ENCODE measurements at places on chromosomes 7 and 10.

DNA sequence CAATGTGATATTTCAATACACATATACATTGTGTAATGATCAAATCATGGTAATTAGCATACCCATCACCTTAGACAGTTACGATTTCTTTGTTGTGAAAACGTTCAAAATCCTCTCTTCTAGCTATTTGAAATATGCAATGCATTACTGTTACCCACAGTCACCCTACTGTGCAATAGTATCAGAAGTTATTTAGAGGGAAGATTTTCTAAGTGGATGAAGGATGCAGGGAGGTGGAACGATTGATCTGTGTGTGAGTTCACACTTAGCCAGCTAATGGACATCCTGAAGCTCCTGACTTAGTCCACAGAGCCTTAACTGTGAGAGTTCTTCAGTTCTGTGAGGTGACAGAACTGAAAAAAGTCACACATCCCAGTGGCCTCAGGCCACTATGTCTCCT, 97.2 kb upstream of the LAMB4 start:
- DNase-seq = no peak

DNA sequence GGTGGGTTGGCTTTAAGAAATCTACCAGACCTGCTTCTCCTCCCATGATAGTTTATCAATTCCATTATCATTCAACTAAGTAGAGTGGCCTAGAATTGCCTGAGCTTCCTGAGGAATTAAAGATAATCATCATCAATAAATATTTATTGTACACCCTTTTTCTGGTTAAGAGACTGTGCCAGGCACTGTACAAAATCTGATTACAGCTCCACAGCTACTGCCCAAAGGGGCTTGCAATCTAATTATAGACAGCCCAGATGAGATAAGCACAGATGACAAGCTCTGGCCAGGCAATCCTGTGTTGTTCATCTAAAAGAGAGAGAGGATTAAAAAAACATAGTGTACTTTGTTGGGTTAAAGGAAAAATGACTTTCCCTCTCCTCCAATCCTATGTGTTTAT, 586.4 kb downstream of the GATA3 start:
- peak; percentile 9 for DNase-seq

DNA sequence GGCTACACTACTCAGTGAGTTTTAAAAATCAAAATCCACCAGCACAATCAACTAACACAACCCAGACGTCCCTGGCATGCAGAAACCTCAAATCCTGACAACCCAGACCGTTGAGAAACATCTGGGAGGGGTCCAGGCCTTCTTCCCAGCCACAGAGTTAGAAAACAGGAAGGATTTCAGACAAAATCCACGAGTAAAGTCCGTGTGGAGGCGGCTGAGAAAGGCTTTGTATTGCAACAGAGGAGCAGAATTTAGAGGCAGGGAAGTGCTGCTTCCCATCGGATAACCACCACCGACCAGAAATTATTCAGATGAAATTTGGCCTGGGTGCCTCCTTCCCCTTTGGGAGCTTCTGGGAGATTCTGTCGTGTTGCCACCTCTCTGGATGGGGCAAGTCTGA, 61.5 kb downstream of the TNS3 start:
- DNase-seq = no peak

GRCh38 chr10:71784679-71785272, 11.5 kb upstream of the VSIR start:
- no peak for DNase-seq

- no peak for DNase-seq
Measured at GRCh38 chr7:136496551-136496950, 371.9 kb upstream of the CHRM2 start.

DNA sequence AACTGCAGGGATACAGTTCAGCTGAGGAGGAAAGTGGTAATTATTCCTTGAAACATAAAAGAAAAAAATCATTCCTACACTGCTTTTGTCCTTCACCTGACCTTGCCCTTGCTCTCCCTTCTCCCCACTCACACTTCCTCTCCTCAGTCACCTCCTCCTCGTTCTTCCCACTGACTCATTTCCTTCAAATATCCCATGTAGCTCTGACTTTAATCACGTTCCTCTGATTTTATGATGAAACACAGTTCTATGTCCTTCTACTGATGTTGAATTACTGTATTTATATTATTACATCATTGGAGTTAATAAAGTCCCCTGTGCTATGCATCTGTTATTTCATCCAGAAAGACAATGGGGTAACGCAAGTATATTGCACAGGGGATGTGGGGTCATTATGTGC, 575.6 kb downstream of the POM121L12 start:
- DNase-seq = no peak

GRCh38 chr10:123808906-123809305, 82.7 kb downstream of the CPXM2 start:
- no peak for DNase-seq

DNA sequence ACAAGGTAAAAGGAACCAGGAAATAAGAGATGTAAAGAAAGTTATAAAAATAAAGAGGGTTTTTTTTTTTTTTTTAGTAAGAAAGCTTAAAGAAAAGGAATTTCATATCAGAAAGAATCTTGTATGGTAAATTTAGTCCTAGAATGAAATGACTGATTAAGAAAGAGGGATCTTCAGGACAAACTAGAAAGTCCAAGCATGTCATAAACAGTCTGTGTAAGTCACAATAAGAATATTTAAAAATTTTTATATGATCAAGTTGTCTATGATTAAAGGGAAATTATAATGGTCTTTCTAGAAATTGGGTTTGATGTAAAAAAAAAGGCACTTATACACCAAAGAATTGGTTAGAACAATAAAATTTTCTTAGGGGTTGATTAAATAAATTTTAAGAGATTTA, 289.5 kb downstream of the XPNPEP1 start:
- peak; percentile 6 for DNase-seq

- no peak for DNase-seq
Measured at GRCh38 chr7:91837397-91838070, 43.0 kb downstream of the MTERF1 start.

DNA sequence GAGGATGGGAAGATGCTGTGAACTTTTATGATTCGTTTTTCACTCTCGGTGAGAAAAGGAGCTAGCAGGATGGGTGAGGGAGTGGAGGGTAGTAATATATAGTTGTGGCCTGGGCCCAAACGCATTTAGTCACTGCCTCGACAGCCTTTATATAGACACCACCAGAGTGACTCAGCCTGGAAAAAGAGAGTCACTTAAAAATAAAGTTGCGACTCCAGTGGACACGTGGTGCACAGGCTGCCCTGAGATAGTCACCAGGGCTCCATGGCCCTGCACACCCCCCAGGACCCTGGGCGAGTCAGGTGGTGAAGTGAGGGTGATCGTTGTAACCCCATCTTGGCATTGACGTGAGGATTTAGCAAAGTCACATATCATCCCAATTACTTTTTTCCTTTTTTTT, 106.7 kb downstream of the CUX1 start:
- DNase-seq = no peak

DNA sequence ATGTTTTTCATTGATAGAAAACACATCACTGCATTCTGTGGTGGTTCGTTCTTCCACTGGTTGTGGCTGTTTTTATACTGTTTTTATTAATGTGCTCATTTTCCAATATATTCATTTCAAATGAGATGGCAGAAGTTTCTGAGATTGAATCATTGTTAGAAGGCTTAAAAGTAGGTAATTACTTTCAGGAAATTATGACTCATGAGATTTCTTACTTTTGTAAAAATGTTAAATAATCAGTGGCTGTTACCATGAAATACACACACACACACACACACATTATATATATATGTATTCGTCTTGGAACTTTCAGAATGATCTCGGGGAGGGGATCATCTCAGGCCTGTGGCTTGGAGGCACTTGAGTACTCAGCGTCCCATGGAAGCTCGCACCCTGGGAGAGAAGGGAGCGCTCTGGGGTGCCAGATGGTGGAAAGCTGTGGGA, 66.1 kb downstream of the ZMYND11 start:
- no peak for DNase-seq

DNA sequence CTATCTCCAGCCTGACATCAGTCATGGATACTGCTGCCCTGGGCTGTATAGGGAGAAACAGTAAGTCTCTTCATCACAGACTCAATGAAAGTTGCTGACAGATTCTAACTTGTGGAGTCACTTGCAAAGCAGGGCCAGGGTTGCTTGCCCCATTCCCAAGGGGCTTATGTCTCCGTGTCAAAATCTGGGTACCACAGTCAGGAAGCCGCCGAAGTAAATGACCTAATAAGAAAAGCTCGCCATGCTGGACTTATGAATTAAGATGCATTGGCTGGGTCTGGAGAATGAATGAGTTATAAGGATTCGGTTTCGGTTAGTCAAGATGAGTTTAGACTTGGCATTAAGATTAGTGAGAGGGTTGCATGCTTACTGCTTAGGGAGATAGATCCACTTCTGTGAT, 10.8 kb upstream of the OR6V1 start:
- DNase-seq = peak; percentile 35

DNA sequence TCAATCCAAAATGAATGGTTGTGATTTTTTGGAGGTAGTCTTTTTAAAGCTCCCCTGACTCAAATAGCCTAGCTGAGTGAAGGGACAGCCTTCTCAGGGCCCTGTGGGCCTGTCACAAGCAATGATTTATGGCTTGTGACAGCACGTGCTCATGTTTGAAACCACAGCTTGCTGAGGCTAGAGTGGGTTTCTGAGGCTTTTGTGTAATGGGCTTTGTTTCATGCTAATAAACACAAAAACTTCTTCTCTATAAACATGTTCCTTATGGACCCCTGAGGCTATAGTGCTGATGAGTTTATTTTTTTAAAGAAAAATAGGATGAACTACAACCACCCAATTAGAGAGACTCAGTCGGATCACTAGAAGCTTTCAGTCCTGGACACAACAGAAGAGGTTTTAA, 36.1 kb upstream of the BET1 start:
- peak; percentile 23 for DNase-seq

- DNase-seq = no peak
Measured at GRCh38 chr10:75074711-75075445, 36.6 kb upstream of the SAMD8 start.

GRCh38 chr7:117155694-117156093, 167.2 kb downstream of the WNT2 start:
- no peak for DNase-seq

DNA sequence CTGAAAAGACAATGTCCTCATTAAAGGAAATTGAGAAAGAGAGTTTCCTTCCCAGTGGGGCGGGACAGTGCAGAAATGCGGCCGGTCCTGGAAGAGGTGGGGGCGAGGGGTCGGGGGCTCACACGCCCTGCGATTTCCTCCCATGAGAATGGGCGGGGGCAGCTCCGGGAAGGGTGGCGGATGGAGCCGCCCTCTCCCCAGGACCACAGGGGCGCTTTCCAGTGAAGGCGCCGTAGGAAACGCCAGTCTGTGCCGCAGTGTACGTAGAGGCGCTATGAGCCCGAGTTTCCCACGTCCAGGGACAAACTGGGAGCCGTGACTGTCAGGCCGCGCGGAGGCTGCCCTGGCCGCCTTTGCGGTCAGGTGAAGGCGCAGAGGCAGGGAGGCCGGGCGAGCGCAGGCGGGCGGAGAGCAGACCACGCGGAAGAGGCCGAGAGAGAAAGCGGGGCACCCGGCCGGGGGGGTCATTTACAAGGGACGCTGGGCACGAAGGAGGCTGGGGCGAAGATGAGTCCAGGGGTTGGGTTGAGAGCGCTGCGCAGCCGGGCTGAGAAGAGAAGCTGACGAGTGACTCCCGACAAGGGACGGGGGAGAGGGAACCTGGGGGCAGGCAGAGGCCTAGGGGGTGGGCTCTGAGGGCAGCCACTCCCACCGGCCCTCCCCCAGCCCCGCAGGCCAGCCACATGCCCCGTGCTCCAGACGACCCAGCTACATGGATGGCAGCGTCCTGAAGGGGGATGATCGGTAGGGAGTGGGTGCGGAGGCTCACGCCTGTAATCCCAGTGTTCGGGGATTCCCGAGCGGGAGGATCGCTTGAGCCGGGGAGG, 45.0 kb downstream of the ALOX5 start:
- DNase-seq = no peak

- no peak for DNase-seq
Measured at GRCh38 chr10:57948796-57949195, 318.9 kb downstream of the IPMK start.

DNA sequence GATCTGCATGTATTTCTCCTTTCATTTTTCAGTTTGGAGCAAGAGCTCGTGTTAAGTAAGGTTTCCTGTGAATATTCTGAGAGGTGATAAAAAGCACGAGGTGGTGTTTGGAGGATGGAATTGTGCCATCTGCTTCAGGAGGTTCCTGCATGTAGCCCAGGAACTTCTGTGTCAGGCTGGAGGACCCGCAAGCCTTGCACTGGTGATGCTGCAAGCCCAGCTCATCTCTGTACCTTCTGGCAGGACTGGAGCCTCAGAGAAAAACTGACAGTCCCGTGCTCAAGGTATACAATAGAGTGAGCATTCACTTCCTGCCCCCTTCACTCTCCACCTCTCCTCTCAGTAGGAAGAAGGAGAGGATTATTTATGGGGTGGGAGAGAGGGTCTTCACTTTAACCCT, 240.7 kb upstream of the CCDC6 start:
- DNase-seq = no peak

DNA sequence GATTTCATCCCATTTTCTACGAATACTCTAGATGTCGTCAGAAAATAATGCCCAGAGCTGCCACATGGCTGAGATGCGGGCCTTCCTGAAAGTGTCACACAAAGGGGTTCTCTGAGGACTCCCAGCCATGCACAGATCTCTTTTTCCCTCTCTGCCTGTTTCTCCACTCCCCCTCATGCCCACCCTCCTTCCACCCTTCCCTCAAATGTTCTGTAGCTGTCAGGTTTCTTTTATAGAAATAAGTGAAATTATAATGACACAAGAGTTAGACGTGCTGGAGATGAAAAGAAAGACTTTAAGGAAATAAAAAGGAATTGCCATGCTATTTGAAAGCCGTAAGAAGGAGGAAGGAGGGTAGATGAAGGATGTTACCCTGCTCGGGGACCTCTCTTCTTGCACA, 819.3 kb upstream of the CELF2 start:
- DNase-seq = no peak

- DNase-seq = no peak
Measured at GRCh38 chr7:138565451-138566114, 105.5 kb downstream of the TRIM24 start.

GRCh38 chr7:128318691-128319090, 25.0 kb downstream of the RBM28 start:
- DNase-seq = no peak

DNA sequence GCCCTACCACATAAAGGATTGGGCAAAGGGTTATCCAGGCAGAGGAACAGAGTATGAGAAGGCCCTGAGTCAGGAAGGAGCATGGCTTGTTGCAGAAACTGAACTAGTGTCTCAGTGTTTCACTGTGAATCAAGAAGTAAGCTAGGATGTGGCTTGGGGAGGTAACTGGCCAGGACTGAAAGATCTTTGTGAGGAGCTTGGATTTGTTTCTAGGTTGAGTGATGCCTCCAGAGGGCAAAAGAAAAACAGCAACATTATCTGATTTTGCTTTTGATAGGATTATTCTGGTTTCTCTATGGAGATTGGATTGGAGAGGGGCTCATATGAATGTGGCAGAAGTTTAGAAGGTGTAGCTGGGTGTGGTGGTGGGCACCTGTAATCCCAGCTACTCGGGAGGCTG, 137.9 kb upstream of the HDAC9 start:
- DNase-seq = peak; percentile 46

DNA sequence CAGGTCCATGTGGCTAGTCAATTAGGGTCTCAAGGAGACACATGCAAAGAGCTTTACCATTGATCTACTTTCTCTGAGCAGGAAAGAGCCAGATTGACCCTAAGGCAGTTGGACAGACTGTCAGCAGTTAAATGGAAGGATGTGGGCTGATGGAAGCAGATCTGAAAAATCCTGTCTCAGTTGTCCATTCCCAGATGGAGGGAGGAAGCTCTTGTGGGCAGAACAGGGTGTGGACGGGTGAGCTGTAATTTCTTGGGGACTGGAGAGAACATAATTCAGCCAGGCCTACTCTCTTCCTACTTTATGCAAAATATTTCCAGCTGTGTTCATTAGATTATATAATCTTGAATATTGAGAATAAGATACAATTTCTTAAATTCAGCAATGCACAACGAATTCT, 163.6 kb downstream of the GNAT3 start:
- DNase-seq = no peak

All from NCI-H82 (cell line).